ENCODE measurements at places on chromosomes 5 and 9.

GRCh38 chr5:156799171-156799570 is 50.9 kb upstream of the PPP1R2B start:
- no peak for DNase-seq

GRCh38 chr5:100854591-100854990 is 48.5 kb downstream of the ST8SIA4 start:
- no peak for DNase-seq

DNA sequence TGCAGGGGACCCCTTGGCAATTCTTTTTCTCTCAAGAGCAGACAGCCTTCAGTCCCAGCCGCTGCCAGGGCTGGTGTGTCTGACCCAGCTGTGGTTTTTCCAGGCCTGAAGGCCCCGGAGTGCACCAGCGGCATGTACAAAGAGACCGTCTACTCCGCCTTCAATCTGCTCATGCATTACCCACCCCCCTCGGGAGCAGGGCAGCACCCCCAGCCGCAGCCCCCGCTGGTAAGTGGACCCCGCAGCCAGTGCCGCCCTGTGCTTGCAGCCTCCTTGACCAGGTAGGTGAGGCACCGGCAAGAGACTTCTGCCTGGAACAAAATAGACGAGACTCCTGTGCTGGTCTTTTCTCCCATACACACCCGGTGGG is 1.3 kb downstream of the TCF7 start:
- DNase-seq = no peak

GRCh38 chr9:97386265-97386633 is 25.6 kb upstream of the TDRD7 start:
- no peak for DNase-seq

DNA sequence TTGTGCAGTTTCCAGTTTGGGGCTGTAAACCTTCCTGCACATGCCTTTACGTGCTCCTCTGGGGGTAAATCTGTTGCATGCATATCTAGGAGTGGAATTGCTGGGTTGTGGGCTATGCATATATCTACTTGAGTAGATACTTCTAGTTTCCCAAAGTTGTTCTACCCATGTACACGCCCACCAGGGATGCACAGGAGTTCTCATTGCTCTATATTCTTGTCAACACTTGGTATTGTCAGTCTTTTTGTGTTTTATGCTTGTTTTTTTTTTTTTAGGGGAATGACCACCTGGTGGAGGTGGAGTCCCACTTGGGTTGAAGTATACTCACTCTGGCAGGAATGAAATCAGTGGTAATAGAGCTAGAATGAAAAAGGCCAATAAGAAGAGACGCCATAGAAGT is 23.0 kb downstream of the FOXE1 start:
- no peak for DNase-seq

Data from coronary artery (tissue), 2 donors.